ENCODE measurements at places on chromosomes 7 and 10.

DNA sequence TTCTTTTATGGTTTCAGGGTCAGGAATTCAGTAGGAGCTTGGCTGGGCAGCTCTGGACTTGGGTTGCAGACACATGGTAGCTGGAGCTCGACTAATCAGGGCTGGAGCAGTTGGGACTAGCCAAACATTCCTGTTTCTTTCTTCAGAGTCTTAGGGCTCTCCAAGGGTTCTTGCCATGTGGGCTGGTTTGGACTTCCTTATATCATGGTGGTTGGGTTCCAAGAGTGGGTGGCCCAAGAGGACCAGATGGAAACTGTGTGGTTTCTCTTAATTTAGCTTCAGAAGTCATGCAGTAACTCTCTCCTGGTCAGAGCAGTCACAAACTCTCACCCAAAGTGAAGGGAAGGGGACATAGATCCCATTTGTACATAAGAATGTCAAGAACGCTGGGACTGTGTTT, 270.1 kb upstream of the FZD1 start:
- no peak for DNase-seq

DNA sequence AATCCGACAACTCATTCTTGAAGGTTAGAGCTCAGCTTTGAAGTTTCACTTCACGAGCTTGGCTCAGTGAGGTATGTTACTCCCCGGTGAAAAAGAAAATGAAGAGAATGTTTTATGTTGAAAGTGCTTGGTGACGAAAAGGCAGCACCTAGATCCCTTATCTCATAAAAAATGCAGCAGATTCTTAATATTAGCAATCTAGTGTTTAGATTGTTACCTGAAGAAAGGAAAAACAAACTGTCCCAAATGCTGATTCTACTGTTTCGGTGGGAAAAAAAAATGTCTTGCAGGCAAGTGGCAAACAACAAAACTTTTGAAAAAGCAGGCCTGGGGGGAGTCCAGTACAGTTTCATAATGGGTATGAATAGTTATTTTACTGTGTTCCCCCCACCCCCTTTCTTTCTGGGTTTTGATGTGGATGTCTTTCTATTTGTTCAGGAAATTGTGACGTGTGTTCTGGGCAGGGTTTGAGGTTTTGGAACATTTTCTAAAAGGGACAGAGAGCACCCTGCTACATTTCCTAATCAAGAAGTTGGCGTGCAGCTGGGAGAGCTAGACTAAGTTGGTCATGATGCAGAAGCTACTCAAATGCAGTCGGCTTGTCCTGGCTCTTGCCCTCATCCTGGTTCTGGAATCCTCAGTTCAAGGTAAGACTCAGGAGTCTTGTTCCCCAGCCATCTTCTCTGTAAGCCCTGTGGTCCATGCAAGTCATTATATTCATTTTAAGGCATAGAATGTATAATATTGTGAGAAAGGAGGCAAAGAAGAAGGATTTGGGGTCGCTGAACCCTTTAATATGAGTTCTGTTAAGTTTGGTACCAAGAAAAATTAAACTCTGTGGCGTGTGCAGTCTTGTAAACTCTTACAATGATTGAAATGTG, at the start of gene SRGN:
Gene SRGN (plus strand): TSS at position 514 of the 881 bp plus-strand sequence. CDS start 55 bp downstream, at position 569.
- peak; percentile 79 for DNase-seq

GRCh38 chr10:113718969-113719822, 32.3 kb upstream of the PLEKHS1 start:
- no peak for DNase-seq

DNA sequence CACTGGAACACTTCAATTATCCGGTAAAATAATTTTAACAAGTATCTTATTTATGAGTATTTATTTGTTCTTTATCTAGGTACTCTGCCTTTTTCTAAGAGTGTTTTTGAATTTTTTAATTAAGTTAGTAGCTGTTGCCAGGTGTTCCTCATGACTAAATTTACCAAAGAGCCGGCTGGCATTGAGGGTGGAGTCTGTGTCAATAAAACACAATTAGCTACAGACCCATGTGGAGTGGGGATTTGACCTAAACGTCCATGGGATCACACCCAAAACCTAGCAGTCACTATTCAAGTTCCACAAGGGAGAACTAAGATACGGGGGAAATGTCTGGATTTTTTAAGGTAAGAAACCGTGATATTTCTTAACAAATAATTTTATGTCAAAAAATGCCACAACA, 9.8 kb downstream of the SLC16A12 start:
- no peak for DNase-seq

GRCh38 chr7:74512762-74513161, 59.1 kb downstream of the GTF2IRD1 start:
- no peak for DNase-seq

- DNase-seq: no peak
Observed at GRCh38 chr7:4202954-4203353, 479.1 kb upstream of the FOXK1 start.

DNA sequence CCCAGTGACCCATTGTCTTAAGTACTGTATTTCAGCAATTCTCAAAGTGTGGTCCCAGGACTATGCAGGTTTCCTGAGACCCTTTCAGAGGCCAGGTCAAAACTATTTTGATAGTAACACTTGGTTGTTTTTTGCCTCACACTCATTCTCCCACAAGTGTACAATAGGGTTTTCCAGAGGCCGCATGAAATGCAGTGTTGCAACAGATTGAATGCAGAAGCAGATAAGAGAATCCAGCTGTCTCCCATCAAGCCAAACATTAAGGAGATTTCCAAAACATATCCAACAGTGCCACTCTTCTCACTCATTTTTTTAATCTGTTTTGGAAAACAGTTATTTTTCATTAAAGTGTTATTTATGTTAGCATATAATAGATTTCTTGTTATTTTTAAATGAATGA, 20.0 kb downstream of the VKORC1L1 start:
- DNase-seq: no peak

DNA sequence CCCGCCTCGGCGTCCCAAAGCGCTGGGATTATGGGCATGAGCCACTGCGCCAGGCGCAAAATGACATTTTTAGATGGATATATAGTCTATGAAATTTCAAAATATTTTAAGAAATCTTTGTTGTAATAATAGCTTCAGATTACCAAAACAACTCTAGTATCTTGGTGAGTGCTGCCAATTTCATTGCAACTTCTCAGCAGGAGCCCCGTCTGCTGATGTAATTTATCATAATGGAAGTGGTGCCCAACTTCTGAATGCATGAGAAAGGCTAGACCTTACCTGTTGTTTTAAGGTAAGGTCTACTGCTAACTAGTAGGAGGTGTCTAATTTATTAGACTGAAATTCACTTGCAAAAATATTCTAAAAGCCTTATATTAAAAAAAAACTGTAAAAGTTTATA, 20.0 kb downstream of the PDSS1 start:
- DNase-seq: no peak

DNA sequence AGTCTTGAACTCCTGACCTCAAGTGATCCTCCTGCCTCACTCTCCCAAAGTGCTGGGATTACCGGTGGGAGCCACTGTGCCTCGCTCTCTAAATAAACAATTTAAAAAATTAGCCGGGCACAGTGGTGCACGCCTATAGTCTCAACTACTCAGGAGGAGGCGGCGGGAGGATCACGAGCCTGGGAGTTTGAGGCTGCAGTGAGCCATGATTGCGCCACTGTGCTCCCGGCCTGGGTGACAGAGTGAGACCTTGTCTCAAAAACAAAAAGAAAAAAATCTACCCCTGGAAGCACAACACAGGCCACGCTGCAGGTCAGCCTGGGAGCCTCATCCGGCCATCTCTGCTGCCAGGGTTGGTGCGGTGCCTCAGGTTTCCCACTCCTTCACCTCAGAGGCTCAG, 3.8 kb upstream of the EIF3B start:
- DNase-seq: no peak

DNA sequence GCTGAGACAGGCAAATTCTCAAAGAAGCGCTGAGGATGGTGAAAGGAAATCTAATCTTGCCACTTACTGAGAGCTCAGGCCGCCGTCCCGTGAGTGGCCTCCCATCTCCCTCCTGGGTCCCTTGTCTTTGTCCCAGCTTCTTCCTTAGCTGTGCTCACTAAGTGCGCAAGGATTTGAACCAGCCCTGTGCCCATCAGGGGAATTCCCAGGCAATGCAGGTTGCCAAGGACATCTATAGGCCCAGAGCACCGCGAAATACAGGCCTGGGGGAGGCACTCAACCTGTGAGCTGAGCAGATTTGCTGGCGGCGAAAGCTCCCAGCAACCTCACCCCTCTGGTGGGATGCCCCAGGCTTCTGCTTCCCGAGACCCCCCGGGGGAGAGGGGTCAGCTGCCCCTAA, 64.8 kb downstream of the OAT start:
- no peak for DNase-seq

DNA sequence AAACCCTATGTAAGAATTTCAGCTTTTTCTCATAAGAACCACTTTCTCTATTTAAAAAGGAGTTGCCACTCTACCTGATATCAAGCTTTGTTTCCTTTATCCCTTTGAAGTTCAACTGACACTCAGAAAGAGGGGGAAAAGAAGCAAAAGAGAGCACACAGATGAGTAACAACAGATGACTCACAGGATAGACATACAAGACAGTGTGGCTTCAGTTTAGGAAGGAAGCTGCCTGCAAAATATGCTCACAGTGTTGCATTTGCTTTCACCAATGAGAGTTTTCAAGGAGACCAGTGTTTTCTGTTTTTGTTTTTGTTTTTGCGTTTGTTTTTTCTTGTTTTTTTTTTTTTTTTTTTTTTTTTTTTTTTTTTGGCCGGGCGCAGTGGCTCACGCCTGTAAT, 1181.6 kb downstream of the DNAJB9 start:
- DNase-seq: no peak

GRCh38 chr7:55515569-55516279, 56.6 kb downstream of the VOPP1 start:
- no peak for DNase-seq

GRCh38 chr7:3916146-3916545, 615.1 kb downstream of the SDK1 start:
- DNase-seq: no peak

GRCh38 chr10:19892270-19892669, 76.0 kb downstream of the PLXDC2 start:
- no peak for DNase-seq

- DNase-seq: no peak
Observed at GRCh38 chr7:32506266-32507054, 11.2 kb downstream of the AVL9 start.

- DNase-seq: no peak
Observed at GRCh38 chr7:77362905-77363304, 53.2 kb downstream of the GSAP start.

GRCh38 chr10:36021096-36021495, 379.0 kb upstream of the FZD8 start:
- no peak for DNase-seq

- DNase-seq: no peak
Observed at GRCh38 chr7:109950256-109950655, 1140.7 kb upstream of the LRRN3 start.

GRCh38 chr10:66390926-66391325, 534.9 kb upstream of the LRRTM3 start:
- DNase-seq: no peak

GRCh38 chr7:14761510-14762296, 140.8 kb downstream of the DGKB start:
- DNase-seq: no peak

DNA sequence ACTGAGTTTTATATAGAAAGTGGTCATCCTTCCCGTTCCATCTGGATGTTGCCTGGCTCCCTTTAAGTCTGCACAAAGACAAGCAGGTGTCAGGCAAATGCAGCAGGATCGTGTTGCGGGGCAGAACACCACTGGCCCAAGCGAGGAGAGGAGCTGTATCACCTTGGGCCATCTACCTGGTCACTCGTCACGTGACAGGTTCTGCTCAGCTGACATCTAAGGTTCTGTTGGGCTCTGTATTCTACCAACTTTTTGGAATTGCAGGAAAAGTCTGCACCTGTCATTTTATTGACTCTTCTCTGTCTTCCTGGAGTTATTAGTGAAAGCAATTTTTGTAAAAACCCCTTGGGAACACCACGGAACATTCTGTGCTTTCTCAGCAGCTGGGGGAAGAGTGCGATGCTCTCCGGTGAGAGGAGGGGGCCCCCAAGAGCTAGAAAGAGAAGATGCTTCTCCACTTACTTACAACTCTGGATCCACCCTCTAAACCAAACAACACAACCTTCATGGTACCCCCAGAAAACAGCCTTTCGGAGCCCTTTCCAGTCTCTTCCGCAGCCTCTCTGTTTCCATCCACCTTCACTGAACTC, 83.4 kb upstream of the NMT2 start:
- no peak for DNase-seq

DNA sequence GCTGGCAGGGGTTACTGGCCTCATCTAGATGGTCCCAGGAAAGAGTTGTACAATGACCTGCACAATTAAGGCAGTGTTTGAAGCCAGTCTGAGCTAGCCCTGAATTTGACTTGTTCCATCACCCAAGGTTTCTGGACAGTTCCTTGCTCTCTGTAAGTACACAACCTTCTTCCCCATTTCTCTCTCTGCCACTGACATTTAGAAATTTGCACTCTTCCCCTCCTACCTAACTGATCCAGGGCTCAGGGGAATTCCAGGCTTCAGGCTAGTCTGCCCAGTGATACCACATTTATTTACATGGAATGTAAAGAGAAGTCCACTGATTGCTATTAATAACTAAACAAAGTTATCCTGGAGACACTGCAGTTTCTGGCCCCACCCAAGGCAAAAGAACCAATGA, 139.0 kb upstream of the GPR26 start:
- DNase-seq: no peak

- no peak for DNase-seq
Observed at GRCh38 chr10:98309366-98310355, 41.7 kb upstream of the LOXL4 start.

DNA sequence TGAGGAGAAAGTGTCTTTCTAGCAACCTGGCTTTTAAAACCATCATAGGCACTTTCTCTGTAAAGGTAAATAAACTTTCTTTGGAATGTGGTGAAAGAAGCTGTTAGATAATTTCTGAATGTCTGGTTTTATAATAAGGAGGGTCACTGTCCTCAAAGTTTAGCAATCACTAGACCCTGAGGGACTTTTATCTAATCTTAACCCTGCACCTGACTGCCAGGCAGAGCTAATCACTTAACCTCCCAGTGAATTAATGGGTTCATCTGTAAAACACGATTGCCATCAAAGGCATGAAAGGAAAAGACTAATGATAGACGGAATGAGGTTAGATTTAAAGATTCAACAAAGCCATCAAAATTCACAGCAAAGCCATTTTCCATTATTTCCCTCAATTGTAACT, 553.8 kb downstream of the GRM8 start:
- no peak for DNase-seq

Data from CD4-positive, alpha-beta T cell (primary cell).